Left ventricle myocardium superior (tissue), 1 donor: ENCODE measurements at places on chromosomes 1 and 21. TPM values are rescaled to one million over a fixed set of nuclear protein-coding genes. Genes with fewer than 3 reads are reported as not detected.

GRCh38 chr1:149923626-149924025 is 4.0 kb downstream of the SF3B4 start:
- no peak for DNase-seq

GRCh38 chr1:7299994-7300393 is 471.1 kb upstream of the VAMP3 start:
- DNase-seq = no peak

- no peak for DNase-seq
These were observed 49.3 kb upstream of the NEK2 start for GRCh38 chr1:211724687-211725196.

GRCh38 chr1:195608883-195609282 is 999.4 kb downstream of the KCNT2 start:
- DNase-seq = no peak

DNA sequence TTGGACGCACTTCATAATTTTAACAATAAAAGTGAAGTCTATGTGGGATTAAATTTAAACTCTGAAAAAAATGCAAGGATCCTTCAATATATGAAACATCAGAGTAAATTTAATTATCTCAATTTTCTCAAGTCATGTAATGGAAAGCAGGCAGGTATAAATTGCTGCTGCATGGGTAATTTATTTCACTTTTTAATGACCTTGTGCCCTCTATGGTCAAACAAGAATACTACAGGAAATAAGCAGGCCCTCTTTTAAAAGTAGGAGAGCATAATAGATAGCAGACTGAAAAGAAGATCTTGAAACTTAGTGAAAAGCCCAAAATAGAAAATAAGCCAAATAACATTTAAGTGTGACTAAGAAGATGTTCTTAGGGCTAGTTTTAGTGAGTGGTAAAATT is 22.9 kb downstream of the BCAS2 start:
- no peak for DNase-seq

GRCh38 chr1:11831945-11832725 is 15.4 kb downstream of the NPPA start:
- DNase-seq = no peak

DNA sequence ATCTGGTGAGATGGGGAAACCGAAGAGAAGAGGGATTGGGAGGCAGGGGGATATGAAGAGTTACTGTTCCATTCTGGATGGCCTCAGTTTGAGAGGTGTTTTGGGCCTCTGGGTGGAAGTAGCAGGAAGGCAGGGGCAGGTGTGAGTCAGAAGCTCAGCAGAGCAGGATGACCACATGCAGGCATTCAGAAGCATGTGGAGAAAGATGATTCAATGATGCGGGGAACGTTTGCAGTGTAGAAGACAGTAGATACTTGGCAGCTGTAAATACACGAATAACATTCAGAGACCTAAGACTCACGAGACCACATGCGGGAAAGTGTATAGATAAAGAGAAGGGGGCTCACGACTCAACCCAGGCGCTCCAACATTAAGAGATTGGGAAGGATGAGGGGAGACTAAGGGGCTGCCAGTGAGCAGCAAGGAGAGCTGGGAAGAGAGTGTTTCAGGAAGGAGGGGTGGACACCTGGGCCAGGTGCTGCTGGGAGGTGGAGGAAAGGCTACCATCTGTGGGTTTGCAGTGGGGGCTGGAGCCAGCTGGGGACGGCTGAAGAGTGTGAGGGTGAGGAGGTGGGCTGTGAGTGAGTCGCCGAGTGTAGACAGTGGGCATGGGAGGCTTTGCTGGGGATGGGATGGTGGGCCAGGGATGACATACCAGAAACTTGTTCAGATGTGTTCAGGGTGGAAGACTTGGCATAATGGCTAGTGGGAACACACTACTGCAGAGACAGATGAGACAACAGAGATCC is 5.8 kb upstream of the EPS8L3 start:
- DNase-seq = peak; percentile 9

The TRIM45 gene
- total RNA-seq = 15.3 TPM
